ENCODE measurements at places on chromosomes 7 and 10. TPM values are rescaled to one million over a fixed set of nuclear protein-coding genes. Genes with fewer than 3 reads are reported as not detected.

DNA sequence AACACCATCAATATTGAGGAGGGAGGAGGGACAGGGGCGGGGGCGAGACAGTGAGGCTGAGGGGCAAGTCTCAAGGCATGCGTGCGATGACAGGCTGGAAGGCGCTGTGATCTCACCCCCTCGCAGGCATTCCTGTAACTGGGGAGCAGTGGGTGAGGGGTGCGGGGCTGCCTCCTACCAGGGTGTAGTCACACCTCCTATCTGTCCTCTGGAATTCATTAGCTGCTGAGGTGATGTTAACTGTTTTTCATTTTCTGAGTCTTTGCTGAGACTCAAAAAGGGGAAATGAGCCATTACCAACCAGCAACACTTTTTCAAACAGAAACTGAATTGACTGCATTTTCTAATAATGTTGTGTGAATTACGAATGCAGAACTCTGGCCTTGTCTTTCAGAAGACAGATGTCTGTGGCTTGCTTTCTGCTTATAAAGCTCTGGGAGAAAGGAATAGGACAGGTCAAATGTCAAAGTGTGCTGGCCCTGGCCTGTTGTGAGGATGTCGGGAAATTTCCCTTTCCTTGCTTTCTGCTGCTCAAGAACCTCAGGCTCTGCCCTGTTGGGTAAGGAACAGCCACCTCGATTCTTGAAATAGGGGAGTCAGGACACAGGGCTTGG lies 23.7 kb upstream of the CDH23 start:
- no peak for DNase-seq

Gene RBP3
- total RNA-seq: 0.06 TPM

Gene ZPBP
- total RNA-seq: not detected

Gene NUTM2E
- not detected for total RNA-seq

DNA sequence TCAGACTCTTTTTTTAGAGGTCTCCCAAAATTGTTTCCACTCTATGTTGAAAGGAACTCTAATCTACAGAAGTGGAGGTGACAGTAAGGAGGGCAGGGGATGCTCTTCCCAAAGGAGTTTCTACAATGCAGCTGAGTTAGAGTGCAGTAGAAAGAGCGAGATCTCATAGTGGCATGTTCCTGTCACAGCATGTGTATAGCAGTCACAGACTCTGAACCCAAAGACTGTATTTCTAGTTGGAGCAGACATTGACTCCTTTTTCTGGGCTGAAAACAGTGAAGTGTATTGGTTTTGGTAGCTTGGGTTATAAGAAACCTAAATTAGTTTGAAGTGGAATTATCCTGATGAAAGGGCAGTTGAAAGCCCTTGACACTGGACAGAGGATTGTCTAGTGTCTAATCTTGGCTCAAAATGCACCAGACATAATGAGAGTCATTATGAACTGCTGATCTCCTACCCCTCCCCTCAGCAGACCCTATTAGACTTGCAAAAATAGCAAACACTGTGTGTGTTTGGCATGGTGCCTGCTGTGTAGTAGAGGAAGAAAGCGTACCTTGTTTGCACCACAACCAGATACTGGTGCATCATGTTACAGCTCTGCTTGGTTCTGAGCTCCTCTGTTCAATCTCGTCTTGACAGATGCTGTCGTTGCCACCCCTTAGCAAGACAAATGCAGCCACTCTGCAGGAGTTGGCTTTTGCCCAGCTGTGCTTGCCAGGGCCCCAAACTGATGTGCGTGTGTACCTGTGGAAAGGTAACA lies 336.0 kb downstream of the AUTS2 start:
- no peak for DNase-seq

Gene STEAP1B
- 1.6 TPM for total RNA-seq

- no peak for DNase-seq
Measured at GRCh38 chr10:47094126-47094525, 182.9 kb downstream of the PTPN20 start.

Gene INHBA
- 35.4 TPM for total RNA-seq

DNA sequence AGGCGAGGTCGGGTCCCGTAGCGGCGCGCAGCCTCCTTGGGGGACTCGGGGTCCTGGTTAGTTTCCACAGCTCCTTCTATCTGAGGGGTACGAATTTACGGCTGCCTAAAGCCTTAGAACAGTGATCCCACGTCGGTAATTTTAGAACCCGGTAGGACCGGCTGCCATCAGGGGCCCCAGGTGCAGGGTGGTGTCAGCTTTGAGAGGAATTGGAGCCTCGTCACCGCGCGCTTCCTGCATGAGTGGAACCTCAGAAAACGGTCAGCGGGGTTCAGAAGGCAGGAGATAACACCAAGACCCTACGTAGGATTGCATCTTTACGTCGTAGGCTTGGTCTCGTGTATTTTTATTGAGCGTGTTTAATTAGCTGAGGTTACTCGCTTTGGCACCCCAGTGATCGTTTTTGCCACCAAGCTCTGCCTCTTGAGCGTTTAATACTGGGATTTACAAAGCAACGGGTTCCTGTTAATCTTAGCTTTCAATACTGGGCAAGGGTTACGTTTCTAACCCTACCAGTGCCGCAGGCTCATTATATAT lies 443 bp downstream of the RNF32 start:
- no peak for DNase-seq

DNA sequence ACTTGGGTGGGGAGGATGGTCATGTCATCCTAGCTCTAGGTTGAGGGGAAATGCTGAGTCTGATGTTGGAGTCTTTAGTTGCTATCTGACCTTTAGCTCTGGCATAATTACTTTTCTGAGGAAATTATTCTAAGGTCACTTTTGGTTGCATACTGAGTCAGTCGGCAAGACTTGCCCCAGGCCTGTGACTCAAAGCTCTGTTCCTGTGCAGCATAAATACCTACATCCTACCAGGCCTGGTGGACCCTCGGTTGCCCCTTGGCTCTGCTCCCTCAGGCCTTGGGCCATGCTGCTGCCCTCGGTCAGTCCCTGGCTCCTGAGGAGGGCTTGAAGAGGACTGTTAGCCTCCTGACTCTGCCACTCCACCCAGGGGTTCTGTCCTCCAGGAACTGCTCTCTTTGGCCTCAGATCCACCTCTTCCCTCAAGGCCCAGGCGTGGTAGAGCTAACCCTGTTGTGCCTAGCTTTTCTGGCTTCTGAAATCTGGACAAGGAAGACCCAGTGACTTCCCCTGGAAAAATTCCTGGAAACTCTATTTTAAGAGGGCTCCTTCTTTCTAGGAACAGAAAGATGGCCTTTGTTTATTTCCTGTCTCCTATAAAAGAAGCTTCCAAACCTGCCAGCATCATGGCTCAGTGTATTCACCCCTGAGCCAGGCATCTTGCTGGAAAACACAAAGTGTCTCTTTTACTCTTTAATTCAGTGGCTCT lies 71.2 kb downstream of the TMEM178B start:
- DNase-seq: no peak

DNA sequence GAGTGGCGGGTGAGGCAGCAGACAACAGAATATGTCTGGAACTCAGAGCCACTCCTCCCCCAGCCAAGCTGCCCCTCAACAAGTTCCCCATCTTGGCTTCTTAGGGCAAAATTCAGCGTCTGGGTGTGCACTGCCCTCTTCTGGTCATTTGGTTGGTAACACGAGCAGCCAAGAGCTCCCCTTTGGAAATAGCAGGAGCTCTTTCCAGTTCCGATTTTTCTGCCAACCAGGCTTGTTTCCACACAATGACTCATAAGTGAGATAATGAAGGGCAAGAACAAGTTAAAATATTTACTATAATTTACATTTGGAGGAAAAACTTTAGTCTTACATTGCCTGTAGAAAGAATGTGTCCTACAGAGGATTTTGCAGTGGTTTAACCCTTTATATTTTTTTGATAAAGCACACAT lies 70.5 kb downstream of the ADCYAP1R1 start:
- peak; percentile 93 for DNase-seq

DNA sequence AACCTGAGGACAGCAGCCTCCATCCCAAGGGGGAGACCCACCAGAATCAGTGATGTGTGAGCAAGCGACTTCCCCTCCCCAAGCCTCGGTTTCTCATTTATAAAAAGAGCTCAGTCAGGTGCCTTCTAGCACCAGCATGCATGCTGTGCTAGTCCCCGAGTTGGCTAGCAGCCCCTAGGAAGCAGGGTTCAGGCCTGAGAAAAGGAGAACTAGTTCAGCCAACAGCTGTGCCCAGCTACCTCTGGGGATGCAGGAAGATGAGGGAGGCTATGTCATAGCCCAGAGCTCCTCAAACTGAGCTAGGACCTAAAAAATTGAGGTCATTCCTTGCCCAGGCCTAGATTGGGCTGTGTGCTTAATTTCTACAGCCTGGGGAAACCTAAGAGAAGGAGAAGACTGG lies 13.7 kb downstream of the DRGX start:
- no peak for DNase-seq

Gene DPYSL4
- total RNA-seq: 1.4 TPM

Gene SHTN1
- total RNA-seq: 6.6 TPM

Gene LIPF
- total RNA-seq: not detected

GRCh38 chr7:39978230-39978934 lies 28.3 kb downstream of the CDK13 start:
- no peak for DNase-seq

GRCh38 chr7:42727451-42727850 lies 184.4 kb downstream of the C7orf25 start:
- DNase-seq: no peak

- no peak for DNase-seq
Measured at GRCh38 chr10:5595591-5595990, 70.8 kb downstream of the ASB13 start.

Gene FBXL15
- 45.9 TPM for total RNA-seq

GRCh38 chr7:137642472-137642871 lies 204.3 kb downstream of the DGKI start:
- no peak for DNase-seq

GRCh38 chr7:26618449-26618848 lies 245.9 kb downstream of the SKAP2 start:
- no peak for DNase-seq

DNA sequence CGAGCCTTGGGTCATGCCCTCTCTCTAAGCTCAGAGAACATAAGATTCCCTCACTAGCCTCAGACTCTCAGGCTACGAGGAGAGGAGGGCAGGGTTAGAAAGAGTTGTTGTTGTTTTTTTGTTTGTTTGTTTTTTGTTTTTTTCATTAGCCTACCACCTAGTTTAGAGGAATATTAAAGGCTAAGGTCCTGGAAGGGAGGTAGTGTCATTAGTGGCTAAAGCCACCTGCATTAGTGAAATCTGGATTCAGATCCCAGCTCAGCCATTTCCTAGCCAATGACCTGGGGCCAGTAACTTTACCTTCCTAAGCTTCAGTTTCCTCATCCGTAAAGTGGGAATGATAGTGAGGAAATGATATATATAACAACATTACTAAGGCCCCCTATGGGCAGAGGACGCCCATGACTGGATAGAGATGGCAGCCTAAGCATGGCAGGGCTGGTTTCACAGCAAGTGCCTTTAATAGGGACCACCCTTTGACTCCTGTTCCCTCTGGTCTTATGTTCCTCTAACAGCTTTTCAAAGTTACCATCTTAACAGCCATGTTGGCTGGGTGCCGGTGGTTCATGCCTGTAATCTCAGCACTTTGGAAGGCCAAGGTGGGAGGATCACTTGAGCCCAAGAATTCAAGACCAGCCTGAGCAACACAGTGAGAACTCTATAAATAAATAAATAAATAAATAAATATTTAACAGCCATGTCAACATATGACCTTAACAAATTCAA lies 5.1 kb downstream of the DDIT4 start:
- no peak for DNase-seq

- DNase-seq: no peak
Measured at GRCh38 chr10:11934262-11934661, 108.3 kb downstream of the UPF2 start.

DNA sequence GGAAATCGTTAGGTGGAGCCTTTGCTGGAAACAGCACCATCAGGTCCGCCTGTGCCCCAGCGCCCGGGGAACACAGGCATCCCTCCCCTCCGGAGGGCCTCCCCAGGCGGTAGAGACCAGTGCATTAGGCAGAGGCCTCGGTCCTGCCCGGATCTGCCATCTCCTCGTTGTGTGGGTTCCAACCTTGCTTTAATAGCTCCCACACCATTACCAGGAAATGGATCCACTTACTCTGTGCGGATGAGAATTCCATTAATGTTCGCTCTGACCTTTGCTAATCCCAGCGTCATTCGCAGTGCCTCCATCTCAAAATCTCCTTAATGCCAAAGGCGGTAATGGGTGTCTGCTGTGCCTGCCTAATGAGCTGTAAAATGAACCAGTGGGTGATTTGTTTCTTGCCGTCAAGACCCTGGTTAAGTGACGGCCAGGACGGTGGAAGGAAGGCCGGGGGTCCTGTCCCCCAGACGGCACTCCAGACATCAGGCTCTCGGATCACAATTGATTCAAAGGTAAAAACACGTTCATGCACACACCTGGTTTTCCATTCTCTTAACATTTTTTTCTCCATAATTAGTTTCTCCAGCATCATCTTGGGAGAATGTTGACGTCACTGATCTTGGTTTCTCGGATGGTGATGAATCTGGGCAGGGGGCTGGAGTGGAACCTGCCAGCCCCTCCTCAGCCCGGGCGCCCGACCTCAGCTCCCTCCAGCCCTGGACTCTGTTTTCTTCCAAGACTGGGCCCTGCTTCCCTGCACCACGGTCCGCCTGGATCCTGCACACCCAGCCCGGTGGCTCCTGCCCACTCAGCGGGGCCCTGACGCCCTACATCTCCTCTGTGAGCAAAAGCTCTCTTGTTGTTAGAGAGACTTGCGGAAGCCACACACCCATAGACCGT lies 22.8 kb upstream of the FAM20C start:
- no peak for DNase-seq

All from esophagus muscularis mucosa (tissue), 4 donors.